GM12865 (cell line): ENCODE measurements at places on chromosomes 13 and 19.
A peak's percentile ranks its signal among the peaks of the same experiment; 100 is the strongest.

DNA sequence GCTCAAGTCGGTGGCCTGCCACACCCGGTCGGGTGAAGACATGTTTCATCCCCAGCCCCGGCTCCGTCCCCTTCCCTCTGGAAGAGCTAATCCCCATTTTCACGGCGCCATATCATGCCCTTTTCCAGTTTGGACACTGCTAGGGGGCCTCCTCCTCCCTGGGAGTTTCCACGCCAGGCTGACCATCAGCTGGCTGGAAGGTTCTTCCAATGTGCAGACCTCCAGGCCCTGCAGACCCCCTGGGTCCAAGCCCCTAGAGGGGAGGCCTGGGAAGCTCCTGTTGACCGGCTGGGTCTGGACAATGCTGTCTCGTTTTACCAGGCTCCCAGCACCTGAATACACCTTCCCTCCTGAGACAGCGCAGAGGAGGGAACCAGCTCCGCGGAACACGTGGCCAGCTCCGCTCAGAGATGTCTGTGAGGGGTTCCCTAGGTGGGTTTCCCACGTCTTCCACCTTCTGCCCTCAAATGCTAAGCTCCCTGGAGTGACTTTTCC lies 44.7 kb upstream of the RANBP3 start:
- no peak for DNase-seq

GRCh38 chr13:76873445-76873844 lies 12.8 kb downstream of the KCTD12 start:
- no peak for DNase-seq

GRCh38 chr13:26867451-26868091 lies 107.0 kb upstream of the GPR12 start:
- peak; percentile 10 for DNase-seq

DNA sequence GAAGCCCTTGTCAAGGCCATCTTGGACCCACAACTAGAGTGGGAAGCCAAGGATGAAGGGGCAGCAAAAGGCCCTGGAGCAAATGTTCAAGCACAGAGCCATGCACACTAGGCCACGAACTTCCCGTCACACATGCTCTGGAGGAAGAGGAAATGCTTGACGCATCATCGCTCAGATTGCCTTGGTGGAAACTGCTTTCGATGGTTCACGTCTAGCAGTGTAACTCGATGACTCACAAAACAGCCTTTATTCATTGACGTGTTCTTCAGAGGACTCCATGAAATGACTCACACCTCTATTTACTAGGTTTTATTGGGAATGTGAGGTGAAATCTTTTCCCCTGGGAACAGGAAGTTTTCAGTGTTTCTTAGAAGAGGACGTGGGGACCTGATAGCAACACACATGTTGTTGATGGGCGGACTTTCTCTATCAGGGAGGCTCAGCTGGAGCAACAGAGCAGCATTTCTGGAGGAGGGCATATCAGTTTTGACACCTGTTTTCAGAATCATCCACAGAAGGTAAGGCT lies 79.8 kb upstream of the FLT1 start:
- DNase-seq, result peak; percentile 61

- no peak for DNase-seq
Observed at GRCh38 chr13:101977475-101977874, 424.4 kb downstream of the FGF14 start.

DNA sequence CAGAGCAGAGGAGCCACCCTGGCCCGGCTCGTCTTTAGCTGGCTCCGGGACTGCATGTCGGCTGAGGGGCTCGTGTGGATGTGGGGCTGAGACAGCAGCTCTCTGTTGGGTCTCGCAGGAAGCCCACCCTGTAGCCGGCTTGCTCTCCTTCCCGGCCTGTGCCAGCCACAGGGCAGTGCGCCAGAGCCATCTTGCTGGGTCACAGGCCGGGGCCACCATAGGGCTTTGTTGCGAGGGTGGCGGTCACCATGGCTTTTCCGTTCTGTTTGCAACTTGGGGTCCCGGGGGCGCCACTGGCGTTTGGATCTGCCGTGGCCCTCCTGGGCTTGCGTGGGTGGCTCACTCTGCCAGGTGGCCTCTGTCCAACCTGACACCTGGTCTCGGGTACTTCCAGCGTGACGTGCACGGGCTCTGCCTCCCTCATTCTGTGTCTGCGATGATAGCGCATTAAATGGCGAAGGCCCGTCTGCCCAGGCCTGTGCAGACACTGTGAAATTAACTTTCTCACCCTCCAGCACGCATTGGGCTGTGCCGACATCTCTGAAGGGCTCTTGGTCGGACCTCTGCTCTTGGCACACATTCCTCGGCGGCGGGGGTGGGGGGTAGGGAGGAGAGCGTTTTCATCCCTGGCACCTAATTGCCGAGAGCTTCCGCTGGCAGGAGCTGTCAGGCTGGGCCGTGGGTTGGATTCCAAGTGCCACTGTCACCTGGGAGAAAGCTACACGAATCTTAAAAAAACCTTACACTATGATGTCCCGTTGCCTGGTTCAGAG lies 95.1 kb downstream of the KDM4B start:
- DNase-seq, result no peak

- DNase-seq, result no peak
Observed at GRCh38 chr19:49222011-49222410, 64.4 kb downstream of the TRPM4 start.

DNA sequence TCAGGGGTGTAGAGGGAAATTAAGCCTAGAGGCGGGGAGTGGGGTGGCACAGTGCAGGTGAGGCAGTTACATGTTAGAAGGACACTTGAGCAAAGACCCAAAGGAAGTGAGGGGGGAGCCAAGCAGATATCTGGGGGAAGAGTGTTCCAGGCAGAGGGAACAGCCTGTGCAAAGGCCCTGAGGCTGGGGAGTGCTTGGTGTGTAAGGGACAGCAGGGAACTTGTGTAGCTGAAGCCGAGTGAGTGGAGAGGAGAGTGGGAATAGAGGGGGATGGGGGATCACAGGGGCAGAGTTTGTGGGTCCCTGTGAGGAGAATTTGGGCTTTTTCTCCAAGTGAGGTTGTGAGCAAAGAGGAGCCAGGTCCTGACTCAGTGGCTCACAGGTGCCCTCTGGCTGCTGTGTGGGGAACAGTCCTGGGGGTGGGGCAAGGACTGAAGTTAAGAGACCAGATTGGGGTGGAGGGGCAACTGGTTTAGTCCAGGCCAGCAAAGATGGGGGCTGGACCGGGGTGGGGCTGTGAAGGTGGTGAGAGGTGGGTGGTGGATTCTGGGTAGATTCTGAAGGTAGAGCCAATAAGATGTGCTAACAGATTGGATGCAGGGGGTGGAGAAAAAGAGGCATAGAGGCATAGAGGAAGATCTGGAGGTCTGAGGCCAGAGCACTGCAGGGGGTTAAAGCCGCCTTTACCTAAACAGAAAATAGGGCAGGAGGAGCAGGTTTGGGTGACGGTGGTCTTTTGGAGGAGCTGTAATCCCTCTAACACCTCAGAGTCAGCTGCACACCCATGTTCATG lies 75.3 kb downstream of the CACNA1A start:
- peak; percentile 66 for DNase-seq

DNA sequence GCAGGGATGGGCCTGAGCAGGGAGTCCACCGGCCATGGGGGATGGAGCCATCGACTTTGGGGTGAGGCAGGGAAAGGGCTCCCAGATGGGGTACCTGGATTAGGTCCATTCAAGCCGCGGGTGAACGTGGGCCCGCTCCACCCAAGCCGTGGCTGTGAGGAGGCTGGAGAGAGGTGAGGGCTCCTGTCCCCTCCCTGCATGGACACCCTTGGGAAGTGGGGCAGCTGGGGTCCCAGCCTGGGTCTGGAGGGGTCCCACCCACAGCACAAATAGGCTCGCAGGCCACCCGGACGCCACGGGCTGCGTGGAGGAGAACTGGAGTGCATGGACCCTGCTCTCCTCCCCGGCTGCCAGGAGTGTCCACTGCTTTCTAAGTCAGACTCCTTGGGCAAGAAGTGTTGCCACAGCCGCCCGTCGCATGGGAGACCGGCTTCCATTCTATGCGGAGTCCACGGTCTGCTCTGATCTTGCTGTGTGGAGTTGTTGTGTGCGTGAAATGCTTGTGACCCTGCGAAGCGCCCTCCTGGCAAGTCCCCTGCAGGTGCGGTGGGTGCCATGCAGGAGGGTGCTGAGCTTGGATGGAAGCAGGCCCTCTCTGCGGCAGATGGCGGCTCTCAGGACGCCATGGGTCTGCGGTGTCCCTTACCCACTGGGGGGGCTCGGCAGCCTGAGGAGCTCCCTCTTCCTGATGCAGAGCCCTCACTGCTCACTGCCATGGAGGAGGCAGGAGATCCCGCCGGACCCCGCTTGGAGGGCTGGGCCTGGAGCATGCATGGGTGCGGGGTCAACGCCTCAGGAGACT lies 2.0 kb downstream of the DAZAP1 start:
- no peak for DNase-seq

GRCh38 chr19:40358773-40359172 lies 10.3 kb downstream of the PLD3 start:
- peak; percentile 75 for DNase-seq

- no peak for DNase-seq
Observed at GRCh38 chr19:3984584-3984907, 717 bp downstream of the EEF2 start.

DNA sequence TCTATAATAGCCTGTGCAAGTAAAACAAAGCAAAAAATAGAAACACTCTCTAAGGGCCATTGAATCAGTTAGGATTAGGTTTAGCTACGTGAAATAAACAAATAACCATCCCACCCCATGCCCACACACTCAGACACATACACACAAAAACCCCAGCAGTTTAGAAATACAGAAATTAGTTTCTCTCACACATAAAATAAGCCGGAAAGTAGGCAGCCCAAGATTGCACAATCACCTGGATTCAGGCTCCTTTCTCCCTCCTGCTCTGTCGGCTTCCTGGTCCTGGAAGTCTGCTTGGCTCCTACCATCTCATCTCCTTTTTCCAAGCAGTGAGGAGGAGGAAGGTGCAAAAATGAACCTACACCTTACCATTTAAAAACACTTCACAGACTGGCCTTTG lies 22.6 kb upstream of the USP12 start:
- no peak for DNase-seq
